ENCODE measurements at places on chromosomes 3 and 15. TPM values are rescaled to one million over a fixed set of nuclear protein-coding genes. Genes with fewer than 3 reads are reported as not detected.
A peak's percentile ranks its signal among the peaks of the same experiment; 100 is the strongest.

BLM gene
- total RNA-seq: 18.2 TPM

C3orf85 gene
- total RNA-seq: not detected

RTP1 gene
- total RNA-seq: not detected

GPR27 gene
- total RNA-seq: not detected

VGLL3 gene
- total RNA-seq: not detected

DNA sequence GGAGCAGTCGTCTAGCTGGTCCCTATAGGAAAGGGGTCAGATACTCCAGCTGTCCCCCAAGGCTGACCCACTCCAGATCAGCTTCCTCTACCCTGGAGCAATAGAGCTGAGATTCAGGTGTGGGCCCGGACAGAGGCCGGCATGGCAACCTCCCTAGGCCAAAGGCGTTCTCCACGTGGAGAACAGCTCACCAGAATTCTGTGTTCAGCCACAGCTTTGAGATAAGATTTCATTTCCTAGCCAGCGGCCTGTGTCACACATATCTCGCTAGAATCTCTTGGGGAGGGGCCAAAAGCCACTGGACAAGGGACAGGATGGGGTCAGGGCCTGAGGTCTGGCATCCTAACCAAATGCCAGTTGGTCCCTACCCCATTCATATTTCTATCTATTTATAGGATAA is 20.1 kb downstream of the SRGAP3 start:
- DNase-seq: no peak
- H3K27me3 ChIP-seq: no peaks in the 10 kb centered on the region
- no peak overlapping the region for H3K4me3 ChIP-seq
- no peaks in the 10 kb centered on the region for H3K36me3 ChIP-seq
- no peaks in the 10 kb centered on the region for H3K4me1 ChIP-seq

DNA sequence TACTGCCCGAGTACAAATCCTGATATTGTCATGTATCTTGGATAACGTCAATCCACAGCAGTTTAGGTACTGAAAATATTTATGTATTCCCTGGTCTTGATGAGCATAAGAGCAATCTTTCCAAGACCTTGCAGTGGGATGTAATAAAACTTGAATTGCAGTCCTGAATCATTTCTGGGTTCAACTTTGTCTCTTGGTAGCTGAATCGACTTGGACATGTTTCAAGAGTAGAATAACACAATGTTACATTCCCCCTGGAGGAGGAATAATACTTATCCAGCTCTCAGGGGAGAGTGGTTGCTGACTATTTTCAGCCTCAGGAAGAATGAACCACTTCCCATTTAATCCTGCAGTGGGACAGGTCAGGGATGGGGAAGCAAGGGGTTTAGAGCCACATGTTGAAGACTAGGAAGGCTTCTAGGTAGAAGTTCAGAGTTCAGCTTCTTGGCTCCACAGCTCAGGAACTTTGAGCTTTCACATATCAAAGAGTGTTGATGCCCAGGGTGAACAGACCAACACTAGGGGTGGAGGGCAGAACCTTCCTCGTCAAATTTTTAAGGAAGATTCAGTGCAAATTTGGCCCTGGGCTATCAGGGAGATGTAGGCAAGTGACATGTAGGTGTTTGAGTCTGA is 43.4 kb upstream of the GPD1L start:
- no peak overlapping the region for H3K4me3 ChIP-seq
- DNase-seq: no peak
- H3K36me3 ChIP-seq: no peaks in the 10 kb centered on the region
- H3K27me3 ChIP-seq: no peaks in the 10 kb centered on the region
- no peak overlapping the region for H3K27ac ChIP-seq

DNA sequence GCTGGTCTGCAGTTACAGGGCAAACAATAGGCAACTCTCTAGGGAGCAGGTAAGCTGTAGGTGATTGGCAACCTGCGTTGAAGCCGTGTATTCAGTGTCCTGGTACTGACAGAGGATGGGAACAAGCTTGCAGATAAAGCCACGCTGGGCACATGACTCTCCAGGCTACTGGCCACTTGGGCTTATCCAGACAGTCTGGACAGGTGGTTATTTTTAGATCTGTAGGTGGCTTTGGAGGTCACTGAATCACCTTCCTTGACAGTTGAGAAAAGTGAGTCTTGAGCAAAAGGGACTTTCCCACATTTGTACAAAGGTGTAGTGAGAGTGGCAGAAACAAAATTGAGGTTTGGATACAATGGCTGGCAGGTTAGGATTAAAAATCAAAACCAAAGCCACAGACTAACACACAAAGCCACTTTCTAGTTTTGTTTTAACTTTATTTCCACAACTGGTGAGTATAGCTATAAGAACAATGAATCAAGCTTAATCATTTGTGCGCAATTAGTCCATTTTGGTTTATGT is 22.3 kb upstream of the IL1RAP start:
- H3K27ac ChIP-seq: no peak overlapping the region
- DNase-seq: no peak
- H3K27me3 ChIP-seq: peaks cover 30% of the 10 kb centered on the region
- H3K36me3 ChIP-seq: no peaks in the 10 kb centered on the region

- H3K36me3 ChIP-seq: no peaks in the 10 kb centered on the region
- DNase-seq: no peak
- H3K27ac ChIP-seq: no peak overlapping the region
- no peak overlapping the region for H3K4me3 ChIP-seq
- peaks cover 2% of the 10 kb centered on the region for H3K4me1 ChIP-seq
- peaks cover 14% of the 10 kb centered on the region for H3K27me3 ChIP-seq
Observed at GRCh38 chr3:151047636-151048035, 37.8 kb upstream of the MED12L start.

DNA sequence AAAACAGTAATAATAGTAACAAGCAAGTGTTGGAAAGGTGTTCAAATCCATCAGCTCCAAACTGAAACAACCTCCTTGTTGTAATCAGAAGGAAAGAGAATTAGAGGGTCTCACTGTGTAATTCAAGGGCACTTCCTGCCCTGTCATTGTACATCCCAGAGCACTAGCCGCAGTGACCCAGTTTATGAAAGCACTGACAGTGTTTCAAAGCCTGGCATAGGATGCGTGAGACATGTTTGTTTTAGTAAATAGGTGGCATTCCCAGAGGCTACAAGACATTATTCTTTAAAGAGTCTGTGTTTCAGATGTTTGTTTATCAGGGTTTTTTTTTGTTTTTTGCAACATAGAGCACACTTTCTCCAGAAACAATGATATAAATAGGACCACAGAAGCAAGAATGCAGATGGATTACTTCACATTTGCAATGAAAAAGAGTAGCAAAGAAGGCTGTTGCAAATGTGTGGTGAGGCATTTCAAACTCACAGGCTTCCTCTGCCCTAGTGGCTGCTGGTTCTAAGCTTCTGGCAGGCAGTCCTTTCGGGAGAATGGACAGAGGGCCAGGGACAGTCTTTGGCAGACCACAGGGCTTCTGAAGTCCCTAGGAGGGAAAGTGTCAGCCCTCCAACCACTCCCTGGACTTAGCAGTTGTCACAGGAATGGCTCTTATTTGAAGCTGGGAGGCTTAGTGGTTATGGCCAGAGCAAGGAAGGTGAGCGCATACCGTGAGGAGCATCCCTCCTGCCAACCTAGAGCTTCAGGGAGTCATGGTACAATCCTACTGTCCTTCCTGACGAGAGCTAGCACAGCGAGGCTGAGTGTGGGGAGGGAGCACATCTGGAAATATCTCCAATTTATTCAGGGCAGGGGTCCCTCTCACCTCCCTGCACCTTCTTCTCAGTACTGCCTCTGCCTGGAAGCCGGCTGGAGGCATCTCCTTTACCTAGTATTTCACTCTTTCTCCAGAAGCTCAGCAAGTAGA is 31.4 kb upstream of the TIPARP start:
- H3K27ac ChIP-seq: no peak overlapping the region
- DNase-seq: no peak

- peak within 1 kb of the TSS; percentile 94 for H3K4me3 ChIP-seq
- H3K36me3 ChIP-seq: peaks cover 7% of the 10 kb centered on the region
- H3K27me3 ChIP-seq: peaks cover 2% of the 10 kb centered on the region
- DNase-seq: no peak
Observed at GRCh38 chr15:38252481-38253350, at the start of gene SPRED1. Gene SPRED1 (plus strand): TSS chr15:38252836. CDS start chr15:38253186, 350 bp downstream.

DNA sequence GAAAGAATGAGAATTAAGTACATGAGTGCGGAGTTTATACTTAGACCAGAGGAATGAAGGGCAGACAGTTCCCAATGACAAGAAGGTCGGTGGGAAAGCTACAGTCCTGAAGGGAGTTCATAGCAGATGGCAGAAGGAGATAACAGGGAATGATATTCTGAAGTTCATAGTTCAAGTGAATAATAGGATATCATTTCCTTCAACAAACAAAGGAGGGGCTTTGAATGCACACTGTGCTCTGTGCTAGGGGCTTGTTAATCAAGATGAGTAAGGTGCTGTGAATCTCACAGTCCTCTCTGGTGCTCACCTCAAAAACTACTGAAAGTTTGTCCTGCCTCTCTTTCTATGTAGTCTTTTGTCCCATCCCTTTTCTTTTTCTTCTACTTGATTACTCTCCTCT is 41.9 kb downstream of the SIDT1 start:
- DNase-seq: no peak
- peaks cover 5% of the 10 kb centered on the region for H3K4me1 ChIP-seq
- peak overlapping the region; percentile 8 for H3K27ac ChIP-seq
- no peaks in the 10 kb centered on the region for H3K27me3 ChIP-seq
- no peak overlapping the region for H3K4me3 ChIP-seq
- peaks cover 51% of the 10 kb centered on the region for H3K36me3 ChIP-seq

DNA sequence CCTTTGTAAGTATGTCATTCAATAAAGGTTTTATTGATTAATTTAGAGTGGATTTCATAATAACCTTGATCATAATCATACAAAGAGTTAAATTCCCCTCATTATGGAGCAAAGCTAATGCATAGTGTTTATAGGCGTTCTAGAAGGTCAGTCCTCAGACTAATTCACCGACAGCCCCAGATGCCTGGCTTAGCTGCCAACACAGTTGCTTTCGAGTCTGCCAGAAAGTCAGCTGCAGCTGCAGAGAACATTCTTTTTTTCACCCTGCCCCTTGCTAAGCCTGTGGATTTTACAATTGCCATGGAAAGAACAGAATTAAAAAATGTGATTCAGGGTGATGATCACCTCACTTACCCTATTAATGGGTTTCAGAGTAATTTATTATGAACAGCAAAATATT is 21.2 kb downstream of the CADM2 start:
- H3K4me1 ChIP-seq: no peaks in the 10 kb centered on the region
- H3K4me3 ChIP-seq: no peak overlapping the region
- H3K27ac ChIP-seq: no peak overlapping the region
- no peak for DNase-seq
- H3K36me3 ChIP-seq: no peaks in the 10 kb centered on the region

DNA sequence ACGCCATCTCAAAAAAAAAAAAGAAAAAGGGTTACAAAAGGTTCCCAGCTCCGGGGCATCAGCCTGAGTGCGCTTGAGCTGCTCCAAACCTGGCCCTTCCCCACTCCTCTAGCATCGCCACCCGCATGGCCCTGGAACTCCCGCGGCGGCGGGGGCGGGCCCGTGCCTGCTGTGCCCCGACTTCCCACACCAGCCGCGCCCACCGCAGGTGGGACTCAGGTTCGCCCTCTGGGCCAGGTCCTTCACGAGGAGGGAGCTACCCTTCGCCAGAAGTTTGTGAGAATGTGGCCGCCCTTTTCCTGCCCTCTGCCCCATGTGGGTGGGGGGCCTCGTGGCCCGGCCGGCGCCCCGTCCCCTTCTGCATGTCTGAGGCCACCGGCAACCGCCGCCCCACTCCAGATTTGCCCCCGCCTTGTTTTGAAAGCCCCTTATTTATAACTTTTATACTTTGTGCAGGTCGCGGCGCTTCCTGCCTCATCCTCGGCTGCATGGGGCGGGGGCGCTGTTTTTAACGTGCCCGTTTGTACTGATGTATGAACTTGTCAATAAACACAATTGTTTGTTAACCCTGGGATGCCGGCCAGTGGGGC is 507 bp upstream of the JMJD7 start:
- DNase-seq: peak; percentile 32
- peak overlapping the region; percentile 53 for H3K27ac ChIP-seq
- H3K36me3 ChIP-seq: peaks cover 26% of the 10 kb centered on the region
- H3K27me3 ChIP-seq: no peaks in the 10 kb centered on the region
- H3K4me1 ChIP-seq: peaks cover 13% of the 10 kb centered on the region

GRCh38 chr15:93033434-93034045 is 55.5 kb downstream of the RGMA start:
- no peak overlapping the region for H3K4me3 ChIP-seq
- H3K27me3 ChIP-seq: peaks cover 3% of the 10 kb centered on the region
- no peaks in the 10 kb centered on the region for H3K36me3 ChIP-seq
- DNase-seq: peak; percentile 6

DNA sequence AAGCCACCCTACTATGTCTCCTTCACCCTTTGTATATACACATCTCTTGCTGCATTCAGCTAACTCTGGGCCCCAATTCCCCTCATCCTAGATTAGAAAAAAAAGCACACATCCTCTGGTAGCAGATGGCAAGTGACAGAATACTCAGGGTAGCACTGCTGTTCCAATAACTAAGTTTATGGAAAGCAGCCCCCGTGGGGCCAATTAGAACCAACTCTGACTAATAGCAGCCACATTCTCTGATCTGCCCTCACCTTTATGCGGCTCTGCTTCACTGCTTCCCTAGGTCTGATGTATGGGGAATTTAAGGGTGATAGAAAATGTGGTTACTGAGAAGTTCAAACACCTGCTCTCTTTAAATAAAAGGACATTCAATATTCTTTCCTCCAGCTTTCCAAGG is 74.9 kb upstream of the SETMAR start:
- no peak overlapping the region for H3K4me3 ChIP-seq
- H3K36me3 ChIP-seq: no peaks in the 10 kb centered on the region
- no peak for DNase-seq
- H3K27me3 ChIP-seq: no peaks in the 10 kb centered on the region
- H3K27ac ChIP-seq: no peak overlapping the region
